NAMALWA (cell line): ENCODE measurements at places on chromosomes 16 and 17.

- DNase-seq: no peak
Measured at GRCh38 chr17:41907185-41907556, 11.6 kb downstream of the ACLY start.

GRCh38 chr16:75246504-75247205, 4.8 kb downstream of the BCAR1 start:
- DNase-seq: no peak

DNA sequence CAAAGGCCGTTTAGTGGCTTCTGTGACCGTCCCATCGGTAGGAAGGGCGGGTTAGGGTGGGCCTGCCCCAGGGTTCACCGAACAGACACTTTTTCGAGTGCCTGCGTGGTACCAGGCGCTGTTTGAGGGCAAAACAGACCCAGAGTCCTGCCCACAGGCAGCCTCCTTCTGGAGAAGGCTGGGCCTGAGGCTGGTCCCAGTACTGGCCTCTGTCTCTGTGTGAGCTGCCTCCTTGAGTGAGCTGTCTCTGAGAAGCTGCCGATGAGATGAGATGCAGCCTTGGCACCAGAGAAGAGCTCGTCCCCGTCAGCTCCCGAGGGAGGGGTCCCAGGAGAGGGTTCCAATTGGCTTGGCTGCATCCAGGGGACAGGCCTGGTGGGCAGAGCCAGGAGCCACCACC, 53.1 kb downstream of the NKD1 start:
- no peak for DNase-seq

DNA sequence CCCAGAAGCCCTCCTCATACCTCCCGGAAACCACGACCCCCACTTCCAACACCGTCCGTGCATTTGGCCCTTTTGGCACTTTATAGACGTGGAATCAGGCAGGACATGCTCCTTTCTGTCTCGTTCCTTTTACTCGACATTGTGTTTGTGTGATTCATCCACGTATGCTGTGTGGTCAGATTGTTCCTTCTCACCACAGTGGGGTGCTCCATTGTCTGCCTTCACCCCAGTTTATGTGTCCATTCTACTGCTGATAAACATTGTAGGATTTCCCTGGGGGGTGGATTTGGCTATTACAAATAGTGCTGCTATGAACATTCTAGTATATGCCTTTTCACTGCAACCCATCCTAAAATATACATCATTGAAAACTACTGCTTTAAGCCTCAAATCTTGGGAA, 28.9 kb upstream of the RPH3AL start:
- DNase-seq: peak; percentile 7

DNA sequence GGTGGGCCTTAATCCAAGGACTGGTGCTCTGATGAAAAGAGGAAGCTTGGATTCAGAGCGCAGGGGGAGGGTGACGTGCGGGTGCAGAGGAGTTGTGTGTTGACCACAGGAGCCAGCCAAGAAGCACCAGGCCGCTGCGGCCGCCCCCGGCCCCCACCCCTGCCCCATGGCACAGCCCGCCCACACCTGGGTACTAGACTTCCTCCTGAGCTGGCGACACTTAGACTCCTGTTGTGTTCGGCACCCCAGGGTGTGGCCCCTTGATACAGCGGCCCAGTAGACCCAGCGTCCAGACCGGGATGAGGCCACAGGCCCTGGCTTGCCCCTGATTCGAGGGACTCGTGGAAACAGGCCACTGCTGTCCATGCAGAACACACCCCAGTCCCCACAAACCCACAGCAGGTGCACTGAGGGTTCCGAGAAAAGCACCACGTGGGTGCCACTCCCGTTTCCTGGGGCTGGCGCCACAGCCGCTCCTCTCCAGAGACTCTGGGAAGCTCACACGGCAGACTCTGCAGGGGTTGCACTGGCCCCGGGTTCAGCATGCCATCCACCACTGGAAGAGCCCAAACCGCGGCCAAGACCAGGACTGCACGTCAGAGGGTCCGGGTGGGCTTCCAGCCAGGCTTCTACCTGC, 5.7 kb upstream of the SNAI3 start:
- DNase-seq: no peak

- no peak for DNase-seq
Measured at GRCh38 chr16:61834082-61834481, 202.2 kb downstream of the CDH8 start.

DNA sequence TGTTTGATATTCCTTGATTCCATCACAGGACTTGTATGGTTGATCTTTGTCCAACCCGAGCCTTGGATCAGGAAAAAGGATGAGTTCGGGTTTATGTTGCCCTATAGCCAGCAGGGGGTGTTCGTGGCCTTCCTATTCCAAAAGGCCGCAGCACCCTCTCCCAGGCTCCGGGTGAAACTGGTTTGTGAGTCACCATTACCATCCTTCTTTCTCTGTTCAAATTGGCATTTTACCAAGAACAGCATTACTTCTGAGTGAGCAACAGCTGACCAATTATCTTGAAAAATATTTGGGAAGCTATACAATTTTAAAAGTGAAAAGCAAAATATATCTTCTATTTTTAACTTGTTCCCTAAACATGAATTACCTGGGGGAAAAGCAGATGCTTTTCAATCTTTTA, 24.3 kb upstream of the KRT20 start:
- DNase-seq: peak; percentile 60

GRCh38 chr16:81429045-81429521, 15.5 kb upstream of the CMIP start:
- peak; percentile 81 for DNase-seq
